GM18507 (cell line): ENCODE measurements at places on chromosomes 2 and 18.

- DNase-seq = no peak
Observed at GRCh38 chr18:33495278-33495677, 54.8 kb upstream of the CCDC178 start.

DNA sequence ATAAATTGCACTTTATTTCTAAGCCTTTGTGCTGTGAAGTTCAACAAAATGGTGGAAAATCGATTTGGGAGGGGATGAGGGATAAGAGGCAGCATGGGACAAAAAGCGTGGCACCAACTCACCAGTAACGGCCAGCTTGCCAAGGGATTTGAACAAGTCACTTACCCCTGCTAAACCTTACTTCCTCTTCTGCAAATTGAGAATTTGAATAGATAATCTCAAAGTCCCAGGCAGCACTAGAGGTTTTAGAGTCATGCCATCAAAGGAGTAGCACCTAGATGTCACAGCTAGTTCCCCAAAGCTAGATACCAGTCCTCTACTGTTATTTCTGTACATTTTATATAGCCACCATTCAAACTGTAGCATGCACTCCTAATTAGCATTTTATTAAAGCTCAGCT is 83.7 kb upstream of the VRK2 start:
- no peak for DNase-seq

- DNase-seq = no peak
Observed at GRCh38 chr2:19801367-19802080, 100.3 kb downstream of the TTC32 start.

GRCh38 chr2:239028253-239028619 is 180.4 kb downstream of the TWIST2 start:
- no peak for DNase-seq

GRCh38 chr2:233409286-233409991 is 55.1 kb downstream of the DGKD start:
- no peak for DNase-seq

DNA sequence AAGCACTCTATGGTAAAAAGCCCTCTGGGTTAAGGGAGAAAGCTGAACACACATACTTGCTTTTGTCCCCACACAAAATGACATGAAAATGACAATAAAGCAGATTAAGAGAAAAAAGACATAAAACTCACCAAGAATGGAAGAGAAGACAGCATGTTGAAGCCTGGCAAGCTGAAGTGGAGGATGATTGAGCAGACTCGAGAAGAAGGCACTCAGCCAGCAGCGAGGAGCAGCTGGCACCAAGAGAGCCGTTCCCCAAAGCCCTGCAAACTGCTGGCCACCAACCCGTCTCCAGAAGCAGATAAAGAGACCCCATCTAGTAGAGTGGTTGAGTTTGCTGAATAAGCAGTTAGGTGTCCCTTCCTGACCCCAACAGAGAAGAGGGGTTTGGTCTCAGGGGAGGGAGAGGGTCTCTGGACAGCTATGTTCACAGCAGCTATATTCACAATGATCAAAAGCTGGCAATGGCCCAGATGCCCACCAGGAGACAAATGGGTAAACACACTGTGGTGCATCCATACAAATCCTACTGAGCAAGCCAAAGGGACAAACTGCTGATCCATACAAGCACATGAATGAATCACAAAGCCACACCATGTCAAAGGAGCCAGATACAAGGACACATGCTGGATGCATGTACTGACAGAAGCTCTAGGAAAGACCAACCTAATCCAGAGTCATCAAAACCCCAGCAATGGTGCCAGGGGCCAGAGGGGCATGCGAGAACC is 36.9 kb downstream of the FAM168B start:
- DNase-seq = no peak

DNA sequence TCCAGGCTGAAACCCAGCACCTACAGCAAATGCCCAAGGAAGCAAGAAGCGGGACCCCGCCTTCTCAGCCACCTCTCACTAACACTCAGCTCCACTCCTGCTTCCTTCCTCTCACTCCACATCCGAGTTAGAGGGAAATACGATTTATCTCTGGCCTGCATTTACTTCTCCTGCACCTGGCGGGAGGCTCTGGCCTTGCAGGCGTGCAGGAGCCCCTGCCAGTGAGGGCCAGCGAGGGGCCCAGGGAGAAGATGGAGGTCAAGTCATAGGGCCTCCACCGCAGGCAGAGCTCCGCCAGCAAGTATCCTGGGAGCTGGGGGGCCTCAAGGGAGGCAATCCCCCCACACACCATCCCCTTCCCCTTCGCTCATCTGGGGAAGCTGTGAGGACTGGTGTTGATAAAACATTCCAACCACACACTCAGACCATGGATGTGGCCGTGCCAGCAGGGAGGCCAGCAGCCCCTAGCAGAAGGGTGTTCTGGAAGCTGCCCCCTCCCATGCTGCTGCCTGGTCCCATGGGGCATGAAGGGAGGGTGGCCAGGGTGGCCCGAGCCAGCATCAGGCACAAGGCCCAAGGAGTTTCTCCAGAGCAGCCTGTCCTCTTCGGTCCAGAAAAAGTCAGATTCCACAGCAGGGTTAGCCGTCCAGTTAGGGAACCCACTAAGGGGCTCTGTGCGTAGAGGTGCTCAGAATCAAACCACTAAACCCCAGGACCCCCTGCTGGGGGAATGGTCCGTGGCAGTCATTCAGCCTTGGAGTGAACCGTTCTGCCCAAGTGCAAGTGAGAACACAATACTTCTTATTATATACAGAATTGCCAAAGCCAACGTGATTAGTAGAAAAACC is 91.2 kb downstream of the HDAC4 start:
- no peak for DNase-seq

DNA sequence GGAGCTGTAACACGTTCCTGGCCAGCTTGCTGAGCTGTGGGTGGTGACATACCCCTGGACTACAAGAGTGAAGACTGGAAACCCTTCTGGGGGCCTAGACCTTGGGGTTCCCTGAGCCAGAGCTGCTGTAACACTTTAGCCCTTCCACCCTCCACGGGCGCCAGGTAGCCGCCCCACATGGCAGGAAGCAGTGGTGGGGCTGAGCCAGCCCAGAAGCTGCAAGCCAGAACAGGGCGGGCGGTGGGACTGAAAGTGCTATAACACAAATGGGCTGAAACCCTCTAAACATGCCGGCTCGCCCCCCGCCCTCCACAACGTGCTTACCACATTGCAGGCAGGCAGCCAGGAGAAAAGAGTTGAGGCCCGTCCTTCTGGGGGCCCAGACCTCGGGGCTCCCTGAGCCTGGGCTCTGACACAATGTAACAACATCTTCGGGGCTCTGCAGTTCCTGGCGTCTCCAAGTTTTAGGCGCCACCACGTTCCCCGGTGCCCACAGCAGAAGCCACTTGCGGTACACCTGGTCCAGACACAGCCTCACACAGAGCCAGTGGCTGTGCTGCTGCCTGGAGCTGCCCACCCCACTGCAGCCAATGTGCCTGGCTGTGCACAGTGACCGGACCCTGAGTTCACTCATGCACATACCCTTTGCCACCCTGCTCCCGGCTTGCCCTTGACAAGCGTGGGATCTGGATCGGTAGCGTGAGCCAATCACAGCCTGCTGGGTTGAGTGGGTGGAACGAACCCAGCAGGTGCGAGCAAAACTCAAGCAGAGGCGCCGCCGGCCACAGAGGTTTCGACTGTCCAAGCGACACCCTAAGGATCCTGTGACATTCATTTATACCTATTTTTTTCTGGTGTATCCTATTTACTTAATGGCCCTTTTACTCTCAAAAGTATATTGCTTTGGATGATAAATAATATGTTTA is 127.4 kb upstream of the FHL2 start:
- DNase-seq = no peak

- no peak for DNase-seq
Observed at GRCh38 chr18:56036741-56037140, 448.7 kb upstream of the TCF4 start.

DNA sequence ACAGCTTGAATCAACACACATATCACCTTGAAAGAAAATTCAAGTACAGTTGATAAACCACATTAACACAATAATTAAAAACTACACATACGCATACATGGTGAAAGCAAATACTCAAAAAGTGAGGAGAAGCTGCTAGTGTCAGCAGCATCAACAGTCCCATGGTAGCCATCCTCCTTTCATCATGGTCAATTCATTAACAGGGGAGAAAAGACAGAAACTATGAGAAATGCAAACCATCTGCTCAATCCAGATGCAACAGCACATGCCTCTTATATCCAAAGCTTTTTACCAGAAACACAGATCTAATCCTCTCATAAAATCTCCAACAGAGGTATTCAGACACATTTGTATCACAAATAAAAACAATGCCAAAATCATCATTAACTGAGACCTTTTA is 81.9 kb upstream of the CHRNA1 start:
- DNase-seq = no peak

- no peak for DNase-seq
Observed at GRCh38 chr2:218383892-218384519, 1.9 kb downstream of the SLC11A1 start.

DNA sequence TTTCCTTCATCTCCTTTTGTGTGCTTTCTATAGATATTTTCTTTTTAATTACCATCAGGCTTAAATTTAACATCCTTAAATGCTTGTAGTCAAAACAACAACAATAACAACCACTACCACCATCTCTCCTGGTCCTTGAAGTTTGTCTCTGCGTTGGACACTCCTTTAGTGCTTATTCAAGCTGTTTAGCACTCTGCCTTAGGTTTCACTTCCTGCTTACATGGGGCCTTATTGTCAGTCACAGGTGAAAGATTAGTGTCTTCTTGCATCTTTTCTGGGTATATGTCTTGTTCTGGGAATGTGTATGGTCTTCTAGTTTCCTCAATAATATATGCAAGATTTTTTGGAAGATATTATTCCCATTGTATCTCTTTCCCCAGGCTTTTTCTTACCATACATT is 240.1 kb upstream of the NXPH2 start:
- DNase-seq = no peak

- DNase-seq = no peak
Observed at GRCh38 chr2:106116248-106116647, 77.9 kb downstream of the UXS1 start.

- DNase-seq = no peak
Observed at GRCh38 chr2:168482269-168482668, 26.2 kb downstream of the CERS6 start.

DNA sequence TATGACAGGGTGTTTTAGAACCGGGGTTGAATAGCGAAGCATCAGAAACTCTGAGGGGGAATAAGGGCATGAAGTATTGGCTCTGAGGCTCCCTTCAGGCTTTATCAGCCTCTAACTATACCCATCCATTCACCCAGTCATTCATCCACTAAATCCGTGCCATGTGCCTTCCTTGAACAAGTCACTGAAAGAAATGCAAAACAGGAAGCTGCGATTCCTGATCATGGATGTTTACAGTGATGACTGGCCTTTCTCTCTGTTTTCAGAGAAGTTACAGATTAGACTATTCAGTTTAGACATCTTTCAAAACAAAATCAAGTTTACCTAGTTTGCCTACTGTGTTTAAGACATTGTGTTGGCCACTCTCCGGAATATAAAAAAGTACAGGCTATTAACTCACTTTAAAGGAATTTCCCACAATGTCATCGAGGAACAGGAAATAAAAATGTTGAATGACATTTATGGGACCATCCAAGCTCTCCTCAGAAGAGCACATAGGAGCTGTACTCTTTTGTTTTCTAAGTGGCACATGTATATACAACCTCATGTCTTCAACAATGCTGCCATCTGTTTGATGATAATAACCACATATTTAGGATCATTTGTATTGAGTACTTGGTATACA is 43.8 kb upstream of the SLC14A1 start:
- no peak for DNase-seq

GRCh38 chr2:211132046-211132445 is 575.6 kb downstream of the CPS1 start:
- no peak for DNase-seq

- no peak for DNase-seq
Observed at GRCh38 chr18:58793361-58793760, 71.3 kb upstream of the ZNF532 start.

DNA sequence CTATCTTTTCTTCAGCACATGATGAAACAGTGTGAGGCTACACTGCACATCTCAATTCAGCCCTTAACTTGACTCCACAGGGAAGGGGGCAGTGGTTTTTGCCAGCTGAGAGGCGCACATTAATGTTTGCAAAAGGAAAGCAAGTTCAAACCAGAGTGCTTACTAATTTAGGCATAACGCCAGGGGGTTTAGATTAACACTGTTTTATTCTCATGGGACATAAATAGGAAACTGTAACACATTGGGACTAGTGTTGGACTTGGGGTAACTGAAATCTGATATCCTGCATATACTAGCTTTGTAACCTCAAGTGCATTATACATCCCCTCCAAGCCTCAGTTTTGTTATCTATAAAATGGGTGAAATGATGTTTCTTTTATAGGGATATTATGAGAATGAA is 821.2 kb upstream of the ID2 start:
- no peak for DNase-seq

DNA sequence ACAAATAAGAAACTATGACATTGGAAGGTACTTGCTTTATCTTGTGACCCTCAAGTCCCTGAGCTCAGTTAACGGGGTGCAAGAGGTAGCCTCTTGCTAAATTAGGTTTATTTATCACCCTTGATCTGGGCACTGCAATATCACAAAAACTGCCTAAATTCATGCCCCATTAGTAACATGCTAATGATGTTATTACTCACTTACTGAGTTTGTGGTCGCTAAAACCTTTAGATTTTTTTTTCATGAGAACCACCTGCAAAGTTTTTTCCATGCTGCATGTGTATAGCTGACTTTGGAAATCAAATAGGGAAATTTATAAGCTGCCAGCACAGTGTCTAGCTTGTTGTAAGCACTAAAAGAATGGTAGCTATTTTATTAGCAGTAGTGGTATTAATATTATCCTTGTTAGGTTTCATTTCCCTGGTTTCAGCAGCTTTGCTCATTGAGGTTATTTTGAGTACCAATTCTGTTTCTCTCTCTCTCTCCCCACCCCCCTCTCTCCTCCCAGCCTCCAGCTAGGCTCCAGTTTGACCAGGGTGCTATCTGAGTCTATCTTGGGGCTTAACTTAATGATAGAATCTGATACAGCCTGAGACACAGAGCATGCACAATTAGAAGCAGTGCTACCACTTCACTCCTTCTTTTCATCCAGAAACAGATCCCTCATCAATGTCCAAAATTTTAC is 88.7 kb upstream of the ATP8B1 start:
- DNase-seq = no peak

- DNase-seq = no peak
Observed at GRCh38 chr2:227219312-227220105, 55.1 kb downstream of the COL4A3 start.

DNA sequence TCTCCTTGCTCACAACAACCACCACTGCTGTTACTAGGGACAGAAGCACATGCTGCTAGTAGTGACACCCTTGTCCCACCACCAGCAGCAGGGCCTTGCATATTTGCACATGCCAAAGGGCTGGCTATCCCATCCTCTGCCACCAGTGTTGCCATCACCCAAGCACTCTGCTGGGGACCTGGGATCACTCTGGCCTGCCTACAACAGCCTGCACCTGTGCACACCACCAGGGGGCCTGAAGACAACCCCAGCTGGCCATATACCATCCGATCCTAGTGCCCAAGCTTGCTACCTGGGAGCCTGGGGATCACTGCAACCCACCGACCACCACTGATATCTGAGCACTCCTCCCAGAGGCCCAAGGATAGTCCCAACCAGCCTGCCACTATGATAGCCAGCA is 99.9 kb upstream of the FANCL start:
- DNase-seq = no peak

- peak; percentile 60 for DNase-seq
Observed at GRCh38 chr18:74499633-74500032, 3.5 kb downstream of the CNDP2 start.

- DNase-seq = no peak
Observed at GRCh38 chr2:69836316-69836715, 6.9 kb downstream of the GMCL1 start.

- peak; percentile 9 for DNase-seq
Observed at GRCh38 chr18:961644-962355, 57.1 kb downstream of the ADCYAP1 start.
